ENCODE measurements at places on chromosomes 5 and 9.

GRCh38 chr9:78778861-78779374 lies 482.0 kb downstream of the PSAT1 start:
- no peak overlapping the region for H3K4me3 ChIP-seq
- no peak for DNase-seq
- H3K27ac ChIP-seq = no peak overlapping the region

DNA sequence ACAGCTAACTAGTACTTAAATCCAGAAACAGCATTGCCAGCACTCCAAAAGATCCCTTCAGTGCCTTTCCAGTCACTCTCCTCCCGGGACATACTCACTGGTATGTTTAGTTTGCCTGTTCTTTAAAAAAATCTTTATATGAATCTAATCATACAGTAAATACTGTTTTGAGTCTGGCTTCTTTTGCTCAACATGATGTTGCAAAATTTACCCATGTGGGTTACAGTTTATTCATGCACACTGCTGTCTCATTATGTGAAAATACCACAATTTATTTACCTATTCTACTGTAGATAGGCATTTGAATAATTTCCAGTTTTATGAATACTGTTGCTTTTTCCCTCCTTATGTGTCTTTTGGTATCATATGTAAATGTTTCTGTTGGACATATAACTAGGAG lies 13.5 kb downstream of the NDFIP1 start:
- H3K4me1 ChIP-seq = no peaks in the 10 kb centered on the region
- DNase-seq = no peak
- no peak overlapping the region for H3K27ac ChIP-seq
- H3K36me3 ChIP-seq = no peaks in the 10 kb centered on the region
- no peak overlapping the region for H3K4me3 ChIP-seq

GRCh38 chr5:88092958-88093605 lies 175.6 kb downstream of the TMEM161B start:
- no peaks in the 10 kb centered on the region for H3K36me3 ChIP-seq
- H3K4me1 ChIP-seq = no peaks in the 10 kb centered on the region
- no peak for DNase-seq
- no peaks in the 10 kb centered on the region for H3K27me3 ChIP-seq

GRCh38 chr9:109906766-109907382 lies 126.9 kb downstream of the PALM2AKAP2 start:
- H3K4me1 ChIP-seq = peaks cover 37% of the 10 kb centered on the region
- no peaks in the 10 kb centered on the region for H3K36me3 ChIP-seq
- peak overlapping the region; percentile 11 for H3K4me3 ChIP-seq
- peak overlapping the region; percentile 71 for H3K27ac ChIP-seq
- no peak for DNase-seq

- H3K4me1 ChIP-seq = no peaks in the 10 kb centered on the region
- no peak overlapping the region for H3K27ac ChIP-seq
- H3K36me3 ChIP-seq = no peaks in the 10 kb centered on the region
- no peaks in the 10 kb centered on the region for H3K27me3 ChIP-seq
Measured at GRCh38 chr5:58871648-58872242, 288.9 kb downstream of the RAB3C start.

DNA sequence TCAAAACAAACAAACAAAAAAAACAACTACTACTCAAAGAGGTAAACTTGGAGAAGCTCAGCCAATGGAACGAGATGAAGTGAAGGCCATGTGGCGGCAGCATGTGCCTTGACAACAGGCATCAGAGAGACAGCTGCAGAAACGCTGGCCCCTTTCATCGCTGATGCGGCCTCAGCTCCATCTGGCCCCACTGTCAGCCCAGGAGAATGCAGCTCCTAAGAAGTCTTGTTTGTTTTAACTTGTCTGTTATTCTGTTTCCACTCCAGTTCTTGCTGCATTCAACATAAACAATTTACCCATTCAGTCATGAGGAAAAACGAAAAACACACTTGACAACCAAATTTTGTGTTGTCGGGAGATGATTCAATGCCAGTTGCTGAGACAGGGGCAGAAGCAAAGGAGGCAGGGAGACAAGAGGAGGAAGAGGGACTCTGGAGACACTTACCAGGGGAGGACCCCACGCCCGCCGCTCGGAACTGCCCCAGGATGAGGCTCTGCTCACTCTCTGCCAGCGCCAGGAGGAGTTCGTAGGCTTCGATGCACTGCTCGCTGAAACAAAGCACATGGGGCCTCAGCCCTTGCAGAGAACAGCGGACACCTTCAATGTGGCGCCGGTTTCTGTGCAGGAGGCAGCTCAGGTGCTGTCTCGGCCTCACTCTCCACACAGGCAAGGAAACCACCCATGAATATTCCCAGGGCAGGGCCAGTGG lies 91.2 kb downstream of the DCP2 start:
- H3K36me3 ChIP-seq = no peaks in the 10 kb centered on the region
- no peak overlapping the region for H3K27ac ChIP-seq
- peaks cover 2% of the 10 kb centered on the region for H3K4me1 ChIP-seq
- DNase-seq = no peak
- H3K27me3 ChIP-seq = no peaks in the 10 kb centered on the region

GRCh38 chr5:579211-579610 lies 32.9 kb upstream of the CEP72 start:
- no peak overlapping the region for H3K27ac ChIP-seq
- no peaks in the 10 kb centered on the region for H3K36me3 ChIP-seq
- H3K27me3 ChIP-seq = no peaks in the 10 kb centered on the region
- DNase-seq = no peak
- no peak overlapping the region for H3K4me3 ChIP-seq

Measured in GM12878 (cell line).